ENCODE measurements at places on chromosomes 1 and 21.

GRCh38 chr1:152444045-152444444, 30.0 kb upstream of the CRNN start:
- DNase-seq, result no peak

- DNase-seq, result no peak
Measured at GRCh38 chr1:23638786-23639241, 52.8 kb upstream of the RPL11 start.

DNA sequence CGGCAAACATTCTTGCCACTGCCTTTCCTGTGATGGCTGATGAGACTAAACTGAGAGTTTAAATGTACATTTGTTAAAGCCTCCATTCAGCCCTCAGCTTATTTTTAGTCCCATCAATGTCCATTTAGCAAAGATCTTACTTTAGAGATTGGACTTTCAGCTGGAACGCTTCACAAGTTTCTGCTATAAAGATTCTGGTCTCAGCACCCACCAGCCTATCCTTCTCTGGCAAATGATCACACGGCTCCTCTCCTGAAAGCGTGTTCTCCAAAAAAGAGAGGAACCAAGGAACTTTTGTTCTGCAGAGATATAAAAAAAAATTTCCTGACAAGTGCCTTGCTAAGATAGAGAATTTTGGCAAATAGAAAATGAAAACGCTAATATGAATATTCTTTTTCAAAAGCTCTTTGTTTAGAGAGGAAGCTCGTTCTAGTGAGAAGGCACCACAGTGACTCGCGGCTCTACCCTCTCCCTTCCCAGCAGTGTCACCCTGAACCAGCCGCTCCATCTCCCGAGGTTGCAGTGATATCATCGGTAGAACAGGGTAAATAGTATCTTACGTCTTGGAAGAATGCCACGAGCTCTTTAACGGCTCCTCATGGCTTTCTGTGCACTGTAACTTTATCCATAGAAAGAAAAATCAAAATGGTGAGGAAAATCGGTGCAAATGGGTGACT, 200.2 kb downstream of the APP start:
- DNase-seq, result no peak

DNA sequence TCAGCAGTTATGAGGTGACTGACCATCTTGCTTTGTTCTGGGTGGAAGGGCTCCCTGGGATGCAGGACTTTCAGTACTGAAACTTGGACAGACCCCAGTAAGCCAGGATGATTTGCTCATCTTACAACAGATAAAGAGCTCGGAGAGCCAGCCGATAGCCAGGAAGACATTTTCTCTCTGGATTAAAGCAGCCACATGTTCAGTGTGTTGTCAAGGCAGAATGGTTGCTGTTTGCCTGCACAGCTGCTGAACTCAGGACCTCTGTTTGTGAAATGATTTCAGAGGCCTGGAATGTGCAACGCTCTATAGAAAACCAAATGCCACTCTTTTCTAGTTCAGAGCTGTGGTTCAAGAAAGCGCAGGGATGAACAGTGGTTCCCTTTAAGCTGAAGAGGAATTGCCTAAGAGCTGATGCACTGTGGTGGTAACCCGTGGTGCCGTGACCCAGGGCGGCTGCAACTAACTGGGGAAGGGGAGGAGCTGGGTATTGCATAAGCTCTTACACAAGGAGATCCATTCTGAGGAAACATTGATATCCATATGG, 40.7 kb downstream of the CASQ2 start:
- no peak for DNase-seq

DNA sequence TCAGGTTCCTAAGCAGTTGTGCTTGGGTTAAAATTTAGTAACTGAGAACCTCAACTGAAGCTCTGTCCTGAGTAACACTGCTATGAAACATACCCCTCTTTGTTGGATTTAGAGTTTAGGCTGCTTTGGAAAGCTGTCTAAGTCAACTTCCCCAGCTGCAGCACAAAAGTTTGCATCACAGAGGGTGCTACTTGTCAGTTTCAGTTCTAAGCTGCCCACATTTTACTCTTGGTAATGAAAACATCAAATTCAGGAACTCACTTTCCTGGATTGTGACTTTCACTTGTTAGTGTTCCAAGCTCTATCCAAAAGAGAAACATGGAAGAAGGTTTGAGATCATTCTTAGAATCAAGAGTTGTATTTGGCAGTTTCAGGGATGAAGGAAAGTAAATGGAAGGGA, 191.7 kb upstream of the NFIA start:
- no peak for DNase-seq

- no peak for DNase-seq
Measured at GRCh38 chr1:106699433-106699832, 357.0 kb upstream of the PRMT6 start.

- no peak for DNase-seq
Measured at GRCh38 chr1:3290915-3291314, 163.6 kb upstream of the ARHGEF16 start.
